ENCODE measurements at places on chromosomes 3 and 15.

GRCh38 chr3:123773681-123774431 is 110.3 kb downstream of the MYLK start:
- no peak for DNase-seq

- no peak for DNase-seq
Observed at GRCh38 chr15:80970018-80970657, 19.5 kb downstream of the MESD start.

DNA sequence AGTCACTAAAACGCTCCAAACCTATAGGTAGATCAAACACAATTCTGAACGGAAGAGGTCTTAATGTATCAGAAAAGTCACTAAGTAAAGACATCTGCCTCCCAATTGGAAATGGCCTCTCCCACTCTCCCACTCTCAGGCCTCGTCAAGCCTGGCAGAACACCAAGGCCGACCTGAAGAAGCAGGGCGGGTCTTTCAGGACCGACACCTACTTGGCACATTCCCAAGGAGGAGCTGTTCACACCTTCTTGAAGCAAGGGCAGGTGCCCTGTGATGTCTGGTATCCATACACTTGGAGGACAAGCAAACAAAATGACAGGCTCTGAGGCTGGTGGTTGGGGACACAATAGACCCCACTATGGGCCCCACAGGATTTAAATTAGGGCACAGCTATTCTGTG is 30.0 kb downstream of the XXYLT1 start:
- no peak for DNase-seq

DNA sequence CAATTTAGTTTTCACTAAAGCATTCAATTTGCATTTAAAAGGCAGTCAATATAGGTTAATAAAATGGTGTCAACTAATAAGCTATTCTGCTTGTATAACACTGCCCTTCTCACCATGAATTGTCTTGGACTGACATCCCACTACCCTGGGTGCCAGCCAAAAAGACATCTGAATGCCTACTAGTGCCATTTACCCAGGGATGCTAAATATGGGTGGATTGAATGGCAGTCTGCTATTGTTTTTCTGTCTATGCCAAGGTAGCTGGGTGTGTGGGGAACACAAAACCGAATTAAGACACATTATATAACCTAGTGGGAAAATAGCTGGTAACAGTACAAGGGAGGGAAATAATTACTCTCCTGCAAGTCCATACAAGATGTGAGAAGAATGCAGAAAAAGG is 240.0 kb upstream of the CFAP20DC start:
- DNase-seq, result no peak
